Activated T-cell treated with anti-CD3 and anti-CD28 coated beads for 1 hour (primary cell): ENCODE measurements at places on chromosomes 4 and X.

DNA sequence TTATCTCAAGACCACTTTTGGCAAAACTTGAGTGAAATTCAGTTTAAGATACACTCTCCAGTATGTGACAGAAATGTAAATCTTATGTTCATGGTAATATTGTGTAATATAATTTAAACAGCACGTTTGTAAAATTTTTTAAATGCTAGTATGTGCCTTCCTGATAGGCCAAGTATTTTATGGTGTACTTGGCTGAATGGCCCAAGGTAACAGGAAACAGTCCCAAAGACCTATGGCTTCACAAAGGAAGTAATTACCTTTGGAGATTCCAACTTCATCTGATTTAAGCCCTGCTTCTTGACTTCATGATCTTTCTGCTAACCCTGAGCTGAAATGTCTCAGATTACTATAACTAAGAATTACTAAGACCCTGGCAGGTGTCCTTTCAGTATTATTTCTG, 20.3 kb downstream of the TEC start:
- DNase-seq, result no peak

DNA sequence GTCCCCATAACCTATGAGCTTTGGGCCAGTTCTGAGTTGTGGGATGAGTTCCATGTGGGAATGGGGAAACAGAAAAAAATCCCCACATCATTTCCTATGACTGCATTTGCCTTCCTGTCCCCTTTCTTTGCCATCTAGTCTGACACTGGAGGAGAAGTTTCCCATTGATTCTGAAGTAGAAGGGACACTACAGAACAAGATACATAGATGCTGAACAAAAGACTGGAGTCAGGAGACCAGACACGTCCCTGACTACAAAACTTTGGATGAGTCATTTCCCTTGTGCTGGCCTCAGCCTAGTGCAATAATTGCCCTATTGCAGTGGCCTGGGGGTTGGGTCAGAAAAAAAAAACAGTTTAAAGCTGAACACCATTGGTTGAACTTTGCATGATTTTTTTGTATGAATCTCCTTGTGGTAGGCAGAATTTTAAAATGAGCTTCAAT, 22.1 kb downstream of the BEX3 start:
- no peak for DNase-seq

DNA sequence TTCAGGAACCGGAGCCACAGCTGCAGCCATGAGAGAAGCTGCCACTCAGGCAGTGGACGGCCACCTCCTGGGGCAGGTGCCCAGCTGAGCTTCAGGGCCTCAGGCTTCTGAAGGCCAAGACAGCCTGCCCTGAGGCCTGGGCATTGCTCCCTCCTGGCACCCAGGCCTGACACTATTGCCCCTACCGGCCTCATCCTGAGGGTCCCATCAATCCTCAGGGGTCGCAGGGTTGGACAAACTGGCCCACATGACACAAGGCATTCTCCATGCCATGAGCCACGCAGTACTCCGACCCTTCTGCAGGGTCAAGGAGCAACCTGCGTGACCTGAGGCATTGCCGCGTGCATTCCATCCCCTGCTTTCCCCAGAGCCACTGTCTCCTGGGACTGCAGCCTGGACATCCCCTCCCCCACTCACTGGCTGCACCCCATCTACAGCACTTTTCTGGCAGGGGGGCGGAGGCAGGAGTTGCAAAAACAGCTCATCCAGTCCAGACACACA, 3.0 kb upstream of the ZFP92 start:
- DNase-seq, result no peak

DNA sequence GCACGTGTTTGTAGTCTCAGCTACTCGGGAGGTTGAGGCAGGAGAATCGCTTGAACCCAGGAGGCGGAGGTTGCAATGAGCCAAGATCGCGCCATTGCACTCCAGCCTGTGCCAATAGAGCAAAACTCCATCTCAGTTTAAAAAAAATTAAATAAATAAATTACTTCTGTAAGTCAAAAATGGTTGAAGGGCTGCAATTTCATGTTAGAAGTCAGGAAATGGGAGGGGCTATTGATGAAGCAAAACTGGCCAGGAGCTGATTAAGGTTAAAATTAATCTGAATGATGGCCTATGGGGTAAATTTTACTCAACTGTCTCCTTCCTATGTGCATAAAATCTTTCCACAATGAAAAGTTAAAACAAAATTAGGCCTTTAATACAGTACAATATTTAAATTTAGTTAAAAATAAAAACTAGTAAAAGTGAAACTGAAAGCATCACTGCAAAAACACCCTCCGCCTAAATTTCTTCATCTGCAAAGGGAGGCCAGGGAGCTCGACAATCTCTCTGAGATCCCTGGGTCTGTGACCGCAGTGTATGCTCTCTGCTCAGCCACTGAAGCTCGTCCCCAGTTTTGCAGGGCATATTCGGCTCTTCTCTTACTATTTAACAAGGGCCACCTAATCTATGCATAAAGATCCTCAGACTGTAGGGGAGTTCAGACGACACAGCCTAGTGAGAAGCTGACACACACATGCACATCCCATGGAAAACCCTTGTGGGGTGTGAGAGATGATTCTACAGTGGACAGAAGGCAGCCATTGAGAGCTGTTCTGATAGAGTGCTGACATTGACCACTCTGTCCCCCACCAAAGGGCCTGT, 57.2 kb downstream of the IRF2 start:
- no peak for DNase-seq

GRCh38 chrX:124646403-124646802, 300.0 kb downstream of the SH2D1A start:
- DNase-seq, result no peak

GRCh38 chrX:113399506-113400192, 559.0 kb upstream of the AMOT start:
- no peak for DNase-seq

GRCh38 chrX:71214604-71215337, 8.3 kb upstream of the GJB1 start:
- no peak for DNase-seq

GRCh38 chr4:159018062-159018629, 84.7 kb upstream of the RAPGEF2 start:
- no peak for DNase-seq

- DNase-seq, result no peak
Measured at GRCh38 chr4:98253499-98253898, 7.7 kb upstream of the RAP1GDS1 start.

DNA sequence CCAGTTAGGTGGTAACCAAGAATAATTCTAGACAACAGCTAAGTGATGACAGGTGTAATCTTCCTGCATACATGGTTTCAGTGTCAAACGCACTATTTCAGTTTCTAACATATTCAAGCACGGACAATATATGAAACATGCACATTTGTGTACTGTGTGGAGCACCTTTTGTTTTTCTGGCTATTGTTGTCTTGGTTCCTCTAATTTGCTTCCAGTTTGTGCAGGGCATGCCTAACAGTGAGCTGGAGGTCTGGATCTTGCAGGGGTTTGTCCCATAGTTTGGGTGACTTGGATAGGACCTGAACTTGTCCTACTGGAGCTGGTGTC, 70.5 kb upstream of the TBC1D9 start:
- DNase-seq, result no peak

GRCh38 chrX:19810006-19810774, 77.2 kb downstream of the SH3KBP1 start:
- no peak for DNase-seq

DNA sequence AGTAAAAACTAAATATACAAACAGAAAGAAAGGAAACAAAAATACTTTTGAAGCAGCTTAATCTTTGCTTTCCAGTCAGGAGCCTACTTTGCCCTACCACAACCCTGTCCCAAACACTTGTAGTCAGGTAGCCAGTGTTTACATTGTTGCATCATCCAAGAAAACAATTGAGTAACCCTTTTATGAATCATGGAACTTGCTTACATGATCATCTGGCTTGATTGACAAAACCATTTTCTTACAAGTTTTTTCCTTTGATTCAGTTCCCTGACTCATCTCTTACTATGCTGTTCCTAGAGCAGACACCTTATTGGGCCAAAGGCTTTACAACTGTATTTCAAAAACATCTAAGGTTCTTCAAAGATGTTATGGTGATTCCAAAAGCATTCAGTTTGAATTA, 740.1 kb downstream of the KLHL13 start:
- no peak for DNase-seq
